Calu3 (cell line): ENCODE measurements at places on chromosomes 3 and 15. TPM values are rescaled to one million over a fixed set of nuclear protein-coding genes. Genes with fewer than 3 reads are reported as not detected.

SLC38A3 gene
- total RNA-seq, result not detected in 2 replicates

CCDC174 gene
- 17.9 and 21.1 TPM in 2 replicates for total RNA-seq

- no peak overlapping the region for H3K4me3 ChIP-seq
- DNase-seq, result no peak
- H3K4me1 ChIP-seq, result peaks cover 9% of the 10 kb centered on the region
- H3K27me3 ChIP-seq, result peaks cover 32% of the 10 kb centered on the region
- no peaks in the 10 kb centered on the region for H3K36me3 ChIP-seq
Measured at GRCh38 chr3:142910280-142910679, 21.4 kb upstream of the PCOLCE2 start.

- H3K36me3 ChIP-seq, result no peaks in the 10 kb centered on the region
- H3K4me3 ChIP-seq, result no peak overlapping the region
- H3K27me3 ChIP-seq, result no peaks in the 10 kb centered on the region
- DNase-seq, result no peak
- no peaks in the 10 kb centered on the region for H3K4me1 ChIP-seq
Measured at GRCh38 chr3:15660055-15660935, 58.8 kb downstream of the BTD start.

- no peak overlapping the region for H3K27ac ChIP-seq
- no peaks in the 10 kb centered on the region for H3K27me3 ChIP-seq
- no peak for DNase-seq
- no peaks in the 10 kb centered on the region for H3K4me1 ChIP-seq
- no peaks in the 10 kb centered on the region for H3K36me3 ChIP-seq
Measured at GRCh38 chr3:163422671-163423070, 1655.6 kb downstream of the SI start.

DNA sequence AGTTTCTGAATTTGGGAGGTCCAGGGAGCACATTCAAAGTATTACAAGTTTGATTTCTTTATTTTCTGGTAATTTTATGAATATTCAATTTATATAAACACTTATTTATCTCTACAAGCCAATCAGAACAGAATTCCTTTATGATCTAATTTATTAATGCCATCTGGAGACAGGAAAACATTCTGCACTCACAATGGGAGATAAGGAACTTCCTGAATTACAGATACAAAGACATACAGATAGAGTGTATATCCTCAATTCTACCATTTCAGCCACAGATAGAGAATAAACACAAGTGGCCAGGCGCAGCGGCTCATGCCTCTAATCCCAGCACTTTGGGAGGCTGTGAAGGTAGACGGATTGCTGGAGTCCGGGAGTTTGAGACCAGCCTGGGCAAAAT is 86.0 kb downstream of the IQCH start:
- no peak overlapping the region for H3K27ac ChIP-seq
- DNase-seq, result no peak
- no peaks in the 10 kb centered on the region for H3K27me3 ChIP-seq
- peaks cover 2% of the 10 kb centered on the region for H3K4me1 ChIP-seq

- H3K27me3 ChIP-seq, result no peaks in the 10 kb centered on the region
- H3K4me3 ChIP-seq, result no peak overlapping the region
- H3K4me1 ChIP-seq, result peaks cover 28% of the 10 kb centered on the region
- no peaks in the 10 kb centered on the region for H3K36me3 ChIP-seq
- no peak overlapping the region for H3K27ac ChIP-seq
Measured at GRCh38 chr3:133525435-133525834, 48.1 kb upstream of the CDV3 start.
